ENCODE measurements at places on chromosomes 4 and X.

DNA sequence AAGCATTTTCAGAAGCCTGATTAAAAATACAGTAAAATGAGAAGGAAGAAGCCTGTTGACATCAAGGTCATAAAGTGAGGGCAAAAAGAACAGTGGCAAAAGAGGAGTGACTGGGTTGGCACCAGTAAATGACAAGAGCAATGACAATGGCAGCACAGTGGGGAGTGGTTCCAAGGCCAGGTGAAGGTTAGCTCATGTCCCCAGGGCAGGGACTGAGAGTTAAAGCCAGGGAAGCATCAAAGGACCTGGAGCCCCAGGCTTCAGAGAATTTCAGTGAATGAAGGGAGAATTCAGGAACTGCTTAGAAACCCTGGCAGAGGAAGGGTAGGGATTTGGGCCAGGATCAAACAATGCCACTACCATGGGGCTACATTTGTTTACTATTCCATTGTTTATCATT is 8.8 kb upstream of the PIGA start:
- no peak for DNase-seq

- peak; percentile 35 for DNase-seq
Observed at GRCh38 chrX:1778817-1779216, 164.0 kb downstream of the ASMT start.

- DNase-seq = no peak
Observed at GRCh38 chr4:113052379-113052951, 3.0 kb downstream of the ANK2 start.

DNA sequence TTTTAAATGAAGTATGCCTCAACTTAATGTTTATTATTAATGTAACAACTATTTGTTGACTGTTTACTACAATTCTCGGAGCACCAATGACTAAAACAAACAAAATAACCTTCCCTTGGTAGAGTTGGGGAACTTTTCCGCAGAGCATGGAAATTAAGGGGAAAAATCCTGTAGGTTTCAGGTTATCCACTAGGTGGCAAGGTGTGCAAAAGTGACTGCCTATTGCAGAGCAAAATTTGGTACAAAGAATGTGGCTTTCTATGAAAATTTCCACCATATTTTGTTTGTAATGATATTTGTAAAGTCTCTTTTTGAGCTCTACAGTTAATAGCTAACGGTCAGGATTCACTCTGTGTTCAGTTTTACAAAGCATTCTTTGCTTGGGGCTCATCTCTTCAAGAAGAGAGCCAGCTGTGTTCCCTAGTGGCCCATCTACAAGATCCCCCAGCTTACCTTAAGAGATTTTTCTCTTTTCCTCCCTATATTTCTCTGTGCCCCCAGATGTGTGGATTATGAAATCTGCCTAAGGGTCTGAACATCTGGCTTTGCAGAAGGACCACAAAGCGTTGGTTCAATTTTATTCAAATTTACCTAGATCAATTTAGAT is 61.1 kb downstream of the FBXO8 start:
- DNase-seq = peak; percentile 66

GRCh38 chr4:105970371-105970770 is 75.1 kb downstream of the NPNT start:
- DNase-seq = no peak

DNA sequence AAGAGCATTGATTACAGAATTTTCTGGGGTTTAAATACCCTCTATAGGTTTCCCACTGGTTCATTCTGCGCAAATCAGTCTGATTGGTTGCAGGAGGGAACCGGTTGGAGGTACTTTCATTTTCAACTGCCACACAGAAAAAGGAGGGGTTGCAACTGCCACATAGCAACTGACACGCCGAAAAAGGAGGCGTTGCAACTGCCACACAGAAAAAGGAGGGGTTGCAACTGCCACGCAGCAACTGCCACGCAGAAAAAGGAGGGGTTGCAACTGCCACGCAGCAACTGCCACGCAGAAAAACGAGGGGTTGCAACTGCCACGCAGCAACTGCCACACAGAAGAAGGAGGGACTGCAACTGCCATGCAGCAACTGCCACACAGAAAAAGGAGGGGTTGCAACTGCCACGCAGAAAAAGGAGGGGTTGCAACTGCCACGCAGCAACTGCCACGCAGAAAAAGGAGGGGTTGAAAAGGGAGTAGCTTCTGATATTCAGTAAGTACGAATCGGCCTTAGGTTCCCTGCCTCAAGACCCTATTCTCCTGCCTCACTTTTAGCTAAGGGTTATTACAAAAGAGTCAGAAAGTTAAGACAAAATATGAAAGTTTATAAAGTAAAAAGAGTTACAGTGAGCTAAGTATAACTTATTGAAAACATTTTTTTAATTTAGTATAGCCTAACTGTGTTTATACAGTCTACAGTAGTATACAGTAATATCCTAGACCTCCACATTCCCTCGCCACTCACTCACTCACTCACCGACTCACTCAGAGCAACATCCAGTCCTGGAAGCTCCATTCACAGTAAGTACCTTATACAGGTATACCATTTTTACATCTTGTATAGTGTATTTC is 431.8 kb downstream of the KCTD8 start:
- DNase-seq = no peak

- DNase-seq = peak; percentile 35
Observed at GRCh38 chrX:97616883-97617530, 733.3 kb downstream of the RPA4 start.

DNA sequence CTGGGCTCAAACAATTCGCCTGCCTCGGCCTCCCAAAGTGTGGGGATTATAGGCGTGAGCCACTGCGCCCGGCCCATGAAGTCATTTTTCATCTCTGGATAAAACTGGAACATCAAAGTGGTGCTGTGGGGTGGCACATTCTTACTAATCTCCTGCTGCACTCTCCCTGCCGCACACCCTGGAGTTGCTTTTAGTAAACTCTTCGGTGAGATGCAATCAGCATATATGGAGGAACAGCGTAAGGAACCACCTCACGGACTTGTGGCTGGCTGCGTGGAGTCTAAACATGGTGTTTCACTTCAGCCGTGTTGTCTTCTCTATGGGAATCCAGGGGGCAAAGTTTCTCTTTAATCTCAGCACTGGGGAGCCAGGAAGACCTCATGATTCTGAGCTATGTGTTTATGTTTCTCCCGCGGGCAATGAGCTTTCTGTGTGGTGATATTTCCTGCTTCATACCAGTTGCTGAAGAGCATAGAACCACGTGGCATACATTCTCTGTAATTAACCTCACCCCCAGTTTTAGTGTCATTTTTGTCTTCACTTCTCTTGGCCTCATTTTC is 2.1 kb upstream of the RHOH start:
- no peak for DNase-seq

DNA sequence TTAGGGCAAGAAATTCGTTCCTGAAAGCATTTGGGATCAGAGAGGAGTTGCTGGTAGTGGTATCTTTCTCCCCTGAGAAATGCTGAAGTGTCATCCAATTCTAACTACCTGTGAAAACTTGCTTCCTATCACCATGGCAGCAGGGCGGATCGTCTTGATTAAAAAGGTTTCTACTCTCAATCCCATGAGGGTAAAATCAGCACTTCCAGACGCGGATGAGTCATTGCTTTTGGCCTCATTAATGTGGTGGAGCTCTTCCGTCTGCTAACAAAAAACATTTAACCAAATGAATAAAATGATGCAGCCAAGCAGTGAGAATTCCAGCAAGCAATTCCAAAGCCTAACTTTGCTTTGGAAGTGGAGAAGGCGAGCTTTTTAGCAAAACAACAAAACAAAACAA is 325.6 kb downstream of the CAMK2D start:
- no peak for DNase-seq

DNA sequence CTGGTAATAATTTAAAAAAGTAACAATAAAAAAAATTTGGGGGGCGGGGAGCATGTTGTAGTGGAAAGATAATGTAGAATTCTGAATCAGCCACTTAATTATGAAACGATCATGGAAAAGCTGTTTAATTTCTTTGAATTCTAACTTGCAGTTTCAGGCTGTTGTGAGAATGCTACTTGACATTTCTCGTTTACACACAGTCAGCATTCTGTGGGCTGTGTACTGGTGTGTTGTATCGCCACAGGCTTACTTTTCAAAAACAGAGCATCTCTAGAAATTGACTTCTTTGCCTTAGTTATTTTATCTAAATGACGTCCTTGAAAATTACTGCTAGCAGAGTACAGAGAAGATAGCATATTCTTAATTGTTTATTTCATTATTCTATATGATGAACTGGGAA is 350.4 kb downstream of the FSTL5 start:
- DNase-seq = no peak

DNA sequence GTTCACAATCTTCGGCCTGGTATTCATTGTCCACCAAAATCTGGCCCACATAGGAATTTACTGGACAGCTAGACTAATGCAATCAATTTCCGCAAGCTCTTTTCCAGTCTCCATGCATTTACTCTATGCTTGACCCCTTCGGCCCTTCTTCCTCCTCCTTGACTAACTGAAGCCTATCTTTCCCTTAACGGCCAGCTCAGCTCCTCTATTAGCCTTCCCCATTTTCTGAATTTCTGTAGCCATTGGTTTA is 1.2 kb upstream of the PHKA2 start:
- no peak for DNase-seq

- no peak for DNase-seq
Observed at GRCh38 chrX:116824785-116825184, 362.0 kb upstream of the CT83 start.

DNA sequence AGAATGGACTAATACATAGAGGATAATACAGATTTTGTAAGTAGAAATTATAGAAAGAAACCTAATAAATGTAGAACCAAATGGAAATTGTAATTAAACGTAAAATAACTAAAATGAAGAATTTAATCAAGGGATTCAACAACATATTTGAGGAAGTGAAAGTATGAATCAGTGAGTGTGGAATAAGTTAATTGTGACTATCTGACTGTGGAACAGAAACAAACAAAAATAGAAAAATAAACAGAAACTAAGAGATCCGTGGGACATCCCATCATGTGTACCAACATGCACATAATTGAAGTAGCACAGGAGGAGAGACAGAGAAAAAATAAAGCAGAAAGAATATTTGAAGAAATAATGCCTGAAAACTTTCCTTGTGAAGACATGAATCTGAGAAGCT is 208.6 kb upstream of the TACR3 start:
- no peak for DNase-seq

DNA sequence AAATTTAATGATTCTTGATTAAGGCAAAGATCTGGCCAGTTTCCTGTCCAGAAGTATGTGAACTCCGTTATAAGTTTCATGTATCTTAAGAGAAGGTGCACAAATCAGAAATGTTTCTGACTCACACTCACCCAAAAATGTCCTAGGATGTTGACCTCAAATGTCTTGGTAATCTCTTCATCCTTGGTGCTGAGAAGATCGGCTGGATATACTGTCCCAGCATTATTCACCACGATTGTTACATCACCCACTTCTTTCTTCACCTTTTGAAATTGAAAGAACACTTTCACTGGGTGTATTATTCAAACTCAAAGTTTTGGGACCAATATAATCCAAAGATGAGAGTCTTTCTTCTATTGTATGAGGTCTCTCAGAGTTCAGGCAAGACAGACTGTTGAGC is 5.7 kb downstream of the HSD17B13 start:
- no peak for DNase-seq

DNA sequence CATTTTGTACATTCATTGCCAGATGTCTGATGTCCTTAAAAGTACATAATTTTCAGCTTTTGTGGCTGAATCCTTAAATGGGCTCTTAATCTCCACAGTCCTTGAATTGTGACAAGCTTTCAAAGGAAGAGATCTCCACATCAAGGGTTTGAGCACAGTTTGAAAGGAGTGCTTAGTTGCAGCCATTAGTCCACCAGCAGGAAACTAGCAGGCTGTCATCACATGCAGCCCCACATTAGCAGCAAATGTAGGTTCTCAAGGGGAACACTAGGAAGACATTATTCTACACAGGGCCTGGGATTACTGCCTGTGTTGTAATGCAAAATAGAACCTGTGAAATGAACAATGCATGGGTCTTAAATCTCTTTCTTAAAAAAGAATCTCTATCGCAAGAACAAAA is 173.2 kb downstream of the CBLL2 start:
- no peak for DNase-seq

DNA sequence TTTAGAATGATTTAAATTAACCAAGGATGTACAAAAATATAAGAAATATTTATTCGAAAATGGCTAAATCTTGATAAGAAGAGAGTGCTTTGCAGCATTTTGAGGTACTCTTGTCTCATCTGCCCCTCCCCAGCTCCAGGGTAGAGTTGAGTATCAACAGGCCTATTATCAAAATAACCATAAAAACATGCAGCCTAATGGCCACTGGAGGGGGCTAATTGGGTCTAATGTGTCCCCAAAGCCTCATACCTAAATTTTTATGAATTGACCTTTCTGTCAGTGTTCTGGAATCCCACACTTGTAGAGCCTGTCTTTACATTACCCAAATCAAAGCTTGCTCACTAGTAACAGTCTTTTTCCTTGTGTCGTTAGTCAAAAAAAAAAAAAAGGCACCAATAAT is 544.9 kb upstream of the CPXCR1 start:
- DNase-seq = no peak

GRCh38 chrX:12206413-12206812 is 68.1 kb downstream of the FRMPD4 start:
- no peak for DNase-seq

DNA sequence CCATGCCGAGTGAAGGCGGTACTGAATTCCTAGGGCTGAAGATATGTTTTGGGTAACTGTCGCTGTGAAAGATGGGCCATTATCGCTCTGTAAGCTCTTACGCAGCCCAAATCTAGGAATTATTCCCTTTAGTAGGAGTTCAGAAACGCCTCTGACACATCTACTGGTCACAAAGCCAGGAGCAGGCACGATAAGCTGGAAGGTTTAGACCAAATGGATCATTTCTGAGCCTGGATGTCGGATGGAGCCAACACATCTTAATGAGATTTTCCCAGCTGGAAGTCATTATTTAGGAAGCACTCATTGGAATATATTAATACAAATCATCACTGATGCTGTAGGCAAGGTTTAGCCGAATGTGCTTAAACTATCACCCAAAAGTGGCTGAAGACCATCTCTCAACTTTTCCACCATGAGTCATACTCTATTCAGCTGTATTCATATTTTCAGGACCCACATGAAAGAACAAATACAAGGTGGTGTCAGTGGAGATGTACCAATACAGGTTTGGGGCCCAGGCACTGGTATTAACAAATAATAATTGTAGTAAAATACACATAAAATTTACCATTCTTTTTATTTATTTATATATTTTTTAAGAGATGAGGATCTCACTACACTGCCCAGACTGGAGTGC is 34.2 kb upstream of the ATRX start:
- DNase-seq = no peak

- peak; percentile 90 for DNase-seq
Observed at GRCh38 chr4:150867148-150867547, 147.9 kb downstream of the LRBA start.

Measured in RKO (cell line).